ENCODE measurements at places on chromosomes 1 and 21. TPM values are rescaled to one million over a fixed set of nuclear protein-coding genes. Genes with fewer than 3 reads are reported as not detected.

DNA sequence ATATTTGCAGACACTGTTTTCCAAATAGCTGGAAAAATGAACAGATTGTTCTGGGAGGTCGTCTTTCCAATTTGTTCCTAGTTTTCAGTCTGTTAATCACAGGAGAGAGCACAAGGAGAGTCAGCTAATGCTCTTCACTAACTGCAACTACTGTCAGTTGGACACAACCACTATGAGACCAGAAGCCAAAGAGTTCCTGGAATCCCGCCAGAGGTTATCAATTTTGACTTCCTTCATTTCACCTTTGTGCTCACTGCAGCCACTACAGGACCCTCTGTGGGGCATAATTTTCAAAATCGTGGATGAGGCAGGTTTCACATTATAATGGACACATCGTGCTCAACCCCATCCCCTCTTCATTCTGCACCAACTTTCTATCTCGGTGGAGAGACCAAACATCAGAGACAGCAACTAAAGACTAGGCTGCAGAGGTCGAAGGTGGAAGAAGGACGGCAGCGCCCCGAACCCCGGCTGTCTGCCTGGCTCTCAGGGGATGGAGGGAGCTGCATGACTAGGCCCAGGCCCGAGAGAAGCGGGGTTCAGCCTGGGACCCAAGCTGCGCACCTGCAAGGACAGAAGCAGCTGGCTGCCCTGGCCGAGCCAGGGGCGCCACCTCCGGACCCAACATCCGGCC, 602 bp downstream of the KIAA0319L start:
- no peaks in the 10 kb centered on the region for H3K27me3 ChIP-seq
- H3K36me3 ChIP-seq, result peaks cover 20% of the 10 kb centered on the region
- peak overlapping the region; percentile 83 for H3K27ac ChIP-seq
- peak overlapping the region; percentile 99 for H3K4me3 ChIP-seq
- peaks cover 65% of the 10 kb centered on the region for H3K4me1 ChIP-seq

- H3K4me1 ChIP-seq, result peaks cover 42% of the 10 kb centered on the region
- H3K36me3 ChIP-seq, result peaks cover 17% of the 10 kb centered on the region
- H3K27ac ChIP-seq, result no peak overlapping the region
- H3K27me3 ChIP-seq, result no peaks in the 10 kb centered on the region
- no peak overlapping the region for H3K4me3 ChIP-seq
- DNase-seq, result no peak
Measured at GRCh38 chr1:21313886-21314721, 23.8 kb upstream of the ECE1 start.

DNA sequence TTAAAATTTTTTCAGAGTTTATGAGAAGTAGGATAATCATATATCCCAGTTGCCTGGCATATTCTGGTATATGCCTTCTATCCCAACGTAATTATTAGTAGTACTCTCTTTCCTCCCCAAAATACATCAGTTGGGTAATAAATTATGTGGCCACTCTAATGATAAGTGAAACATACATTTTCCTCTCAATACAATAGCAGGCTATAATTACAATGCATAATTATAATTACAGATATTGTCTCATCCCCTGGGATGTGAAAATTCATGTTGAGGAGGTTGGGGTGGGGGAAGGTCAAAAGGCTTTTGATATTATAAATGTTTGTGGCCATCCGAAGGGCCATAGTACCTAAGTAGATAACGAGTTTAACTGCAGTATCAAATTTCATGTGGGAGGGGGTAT, 277.1 kb downstream of the ST6GALNAC3 start:
- H3K27ac ChIP-seq, result no peak overlapping the region
- no peak overlapping the region for H3K4me3 ChIP-seq
- DNase-seq, result no peak
- no peaks in the 10 kb centered on the region for H3K4me1 ChIP-seq
- no peaks in the 10 kb centered on the region for H3K36me3 ChIP-seq
- no peaks in the 10 kb centered on the region for H3K27me3 ChIP-seq

- H3K27me3 ChIP-seq, result peaks cover 8% of the 10 kb centered on the region
- H3K36me3 ChIP-seq, result no peaks in the 10 kb centered on the region
Measured at GRCh38 chr1:61182049-61182448, 99.7 kb downstream of the NFIA start.

DNA sequence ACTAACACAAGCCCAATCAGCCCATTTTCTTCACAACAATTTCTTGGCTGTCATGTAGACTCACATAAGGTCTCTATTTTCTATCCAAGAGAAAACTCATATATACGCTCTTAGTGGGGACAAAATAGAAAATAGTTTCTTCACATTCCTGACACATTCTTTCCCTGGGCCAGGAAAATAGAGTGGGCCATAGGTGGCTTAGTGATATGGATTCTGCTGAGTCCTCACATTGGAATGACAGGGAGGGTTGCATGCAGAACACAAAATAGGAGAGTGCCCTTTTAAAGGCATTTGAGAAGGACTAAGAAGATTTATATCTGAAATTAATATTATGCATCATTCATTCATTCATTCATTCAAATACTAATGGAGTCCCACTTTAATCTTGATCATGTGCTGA, 207.7 kb downstream of the LYPLAL1 start:
- no peaks in the 10 kb centered on the region for H3K36me3 ChIP-seq
- DNase-seq, result no peak
- no peak overlapping the region for H3K27ac ChIP-seq
- no peaks in the 10 kb centered on the region for H3K4me1 ChIP-seq

- H3K4me3 ChIP-seq, result no peak overlapping the region
- H3K36me3 ChIP-seq, result peaks cover 2% of the 10 kb centered on the region
- peak overlapping the region; percentile 77 for H3K27ac ChIP-seq
- H3K4me1 ChIP-seq, result peaks cover 34% of the 10 kb centered on the region
- no peaks in the 10 kb centered on the region for H3K27me3 ChIP-seq
Measured at GRCh38 chr21:15768045-15768601, 38.3 kb downstream of the USP25 start.

GRCh38 chr1:3545363-3546047, 65.8 kb downstream of the MEGF6 start:
- H3K4me1 ChIP-seq, result no peaks in the 10 kb centered on the region
- H3K27me3 ChIP-seq, result no peaks in the 10 kb centered on the region
- H3K4me3 ChIP-seq, result no peak overlapping the region

GRCh38 chr1:233025157-233025556, 74.7 kb downstream of the NTPCR start:
- no peaks in the 10 kb centered on the region for H3K4me1 ChIP-seq
- DNase-seq, result peak; percentile 5
- no peak overlapping the region for H3K27ac ChIP-seq

- DNase-seq, result peak; percentile 65
- peaks cover 1% of the 10 kb centered on the region for H3K36me3 ChIP-seq
- H3K4me3 ChIP-seq, result peak overlapping the region; percentile 68
- peak overlapping the region; percentile 88 for H3K27ac ChIP-seq
- H3K4me1 ChIP-seq, result peaks cover 66% of the 10 kb centered on the region
Measured at GRCh38 chr1:94037392-94038229, 83.3 kb downstream of the ABCA4 start.

- H3K27ac ChIP-seq, result no peak overlapping the region
- no peaks in the 10 kb centered on the region for H3K36me3 ChIP-seq
- H3K4me1 ChIP-seq, result peaks cover 14% of the 10 kb centered on the region
- peaks cover 50% of the 10 kb centered on the region for H3K27me3 ChIP-seq
- no peak for DNase-seq
- H3K4me3 ChIP-seq, result no peak overlapping the region
Measured at GRCh38 chr1:236058141-236058934, 6.6 kb downstream of the NID1 start.

DNA sequence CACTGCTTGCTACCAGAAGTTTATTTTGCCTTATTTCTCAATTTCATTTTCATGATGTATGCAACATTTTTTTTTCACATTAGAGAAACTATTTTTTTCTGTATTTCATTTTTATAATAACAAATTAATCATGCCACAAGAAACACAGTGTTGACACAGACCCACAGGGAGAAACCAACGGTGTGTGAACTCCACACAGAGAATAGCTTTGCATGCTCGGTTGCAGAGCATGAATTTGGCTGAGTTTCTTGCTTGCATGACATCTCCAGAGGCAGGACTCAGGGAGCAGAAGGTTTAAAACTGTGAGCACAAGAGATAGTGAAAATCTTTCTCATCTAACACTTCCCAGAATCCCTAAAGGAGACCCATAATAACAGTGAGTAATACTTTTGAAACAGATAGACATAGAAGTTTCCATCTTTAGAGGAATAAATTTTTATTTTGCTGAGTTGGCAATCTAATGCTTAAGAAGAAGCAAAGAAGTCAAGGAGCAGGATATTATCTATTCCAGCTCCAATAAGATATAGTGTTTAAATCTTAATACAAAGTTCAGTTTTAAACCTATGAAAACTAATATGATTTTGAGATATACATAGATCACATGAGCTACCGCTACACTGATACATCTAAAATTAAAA, 890.9 kb downstream of the MRPL39 start:
- no peaks in the 10 kb centered on the region for H3K4me1 ChIP-seq
- no peak overlapping the region for H3K27ac ChIP-seq
- no peak overlapping the region for H3K4me3 ChIP-seq
- H3K27me3 ChIP-seq, result no peaks in the 10 kb centered on the region

DNA sequence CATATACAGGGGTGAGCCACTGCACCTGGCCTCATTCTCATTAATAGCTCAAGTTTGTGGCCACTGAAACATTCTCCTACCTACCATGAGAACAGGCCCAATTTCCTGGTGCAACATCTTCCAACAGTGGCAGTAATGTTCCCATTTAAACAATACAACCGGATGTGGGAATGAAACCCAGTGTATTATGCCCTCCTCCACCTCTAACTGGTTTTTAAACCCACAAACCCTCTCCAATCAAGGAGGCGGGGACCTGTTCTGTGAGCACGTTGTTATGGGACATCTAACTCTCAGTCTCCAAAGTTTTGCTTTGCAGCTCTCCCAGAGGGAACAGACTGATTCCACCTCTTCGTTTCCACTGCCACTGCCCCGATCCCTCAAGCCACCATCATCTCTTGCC, 2.6 kb downstream of the CTNNBIP1 start:
- H3K4me1 ChIP-seq, result peaks cover 74% of the 10 kb centered on the region
- no peak for DNase-seq
- H3K36me3 ChIP-seq, result peaks cover 2% of the 10 kb centered on the region
- peaks cover 6% of the 10 kb centered on the region for H3K27me3 ChIP-seq
- H3K4me3 ChIP-seq, result no peak overlapping the region

- peaks cover 5% of the 10 kb centered on the region for H3K4me1 ChIP-seq
- H3K27me3 ChIP-seq, result peaks cover 36% of the 10 kb centered on the region
- peak within 1 kb of the TSS; percentile 70 for H3K4me3 ChIP-seq
- no peak within 1 kb of the TSS for H3K27ac ChIP-seq
- no peak for DNase-seq
Measured at GRCh38 chr1:40783001-40783905, at the start of gene KCNQ4. TSS of gene KCNQ4 (plus strand) at chr1:40783787. CDS start at chr1:40784094, 307 bp downstream.

GRCh38 chr1:203338335-203339036, 12.4 kb downstream of the FMOD start:
- peak; percentile 61 for DNase-seq
- H3K4me3 ChIP-seq, result no peak overlapping the region
- no peak overlapping the region for H3K27ac ChIP-seq

DNA sequence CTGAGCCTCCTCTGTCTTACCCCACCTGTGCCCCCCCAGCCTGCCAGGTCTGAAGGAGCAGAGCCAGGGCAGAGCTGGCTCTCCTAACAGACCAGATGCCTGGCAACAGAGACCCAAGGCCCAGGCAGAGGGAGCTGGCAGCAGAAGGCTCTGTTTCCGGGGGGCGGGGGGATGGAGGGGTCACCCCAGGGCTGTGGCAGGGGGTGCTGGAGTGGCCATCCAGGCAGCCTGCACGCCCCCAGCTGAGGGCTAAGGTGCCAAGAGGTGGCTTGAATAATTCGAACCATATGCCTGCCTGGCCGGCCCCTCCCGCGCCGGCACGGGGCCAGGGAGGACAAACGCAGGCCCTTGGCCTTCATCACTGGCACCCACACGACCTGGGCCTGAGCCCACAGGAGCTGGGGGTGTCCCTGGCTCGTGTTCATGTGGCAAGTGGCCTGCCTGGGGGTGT, 16.0 kb upstream of the PLEKHG5 start:
- no peaks in the 10 kb centered on the region for H3K4me1 ChIP-seq
- no peaks in the 10 kb centered on the region for H3K27me3 ChIP-seq
- H3K4me3 ChIP-seq, result no peak overlapping the region

- DNase-seq, result no peak
- H3K4me3 ChIP-seq, result no peak overlapping the region
- H3K27ac ChIP-seq, result peak overlapping the region; percentile 41
- peaks cover 27% of the 10 kb centered on the region for H3K4me1 ChIP-seq
Measured at GRCh38 chr1:91529856-91530255, 29.2 kb downstream of the CDC7 start.

GRCh38 chr1:158516966-158517365, 37.2 kb downstream of the OR6Y1 start:
- no peak overlapping the region for H3K4me3 ChIP-seq
- H3K27ac ChIP-seq, result no peak overlapping the region
- DNase-seq, result no peak
- no peaks in the 10 kb centered on the region for H3K4me1 ChIP-seq
- H3K36me3 ChIP-seq, result no peaks in the 10 kb centered on the region
- peaks cover 6% of the 10 kb centered on the region for H3K27me3 ChIP-seq

DNA sequence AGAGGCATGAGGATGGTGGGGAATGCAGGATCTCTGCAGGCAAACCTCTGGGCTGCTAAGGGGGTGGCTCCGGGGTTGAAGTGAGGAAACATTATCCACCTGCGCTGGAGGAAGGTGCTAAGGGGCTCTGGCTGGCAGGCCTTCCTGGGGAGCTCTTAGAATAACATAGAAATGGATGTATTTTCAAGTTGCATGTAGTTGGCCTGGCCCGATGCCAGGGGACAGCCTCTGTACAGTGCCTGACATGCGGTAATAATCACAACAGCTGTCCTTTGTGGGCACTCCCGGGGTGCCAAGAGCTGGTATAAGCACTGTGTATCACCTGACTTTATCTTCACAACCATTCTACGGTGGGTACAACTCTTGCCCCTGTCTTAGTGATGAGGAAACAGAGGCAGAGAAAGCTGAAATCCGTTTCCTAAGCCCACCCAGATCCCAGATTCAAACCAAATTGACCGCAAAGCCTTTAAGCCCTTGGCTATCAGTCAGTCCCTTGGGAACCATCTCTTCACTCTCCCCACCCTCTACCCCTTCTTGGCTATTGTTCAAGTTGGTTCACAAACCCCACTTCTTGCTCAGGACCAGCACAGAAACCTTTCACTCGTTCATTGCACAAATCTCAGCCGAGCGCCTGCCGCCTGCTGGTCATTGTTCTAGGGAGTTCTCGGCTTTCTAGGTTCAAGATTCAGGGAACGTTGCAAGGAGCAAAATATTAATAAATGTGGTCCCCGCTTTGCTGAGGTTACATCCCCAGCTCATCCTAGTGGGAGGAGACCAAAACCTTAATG, 30.9 kb downstream of the PADI4 start:
- H3K4me3 ChIP-seq, result no peak overlapping the region
- no peak for DNase-seq
- H3K4me1 ChIP-seq, result peaks cover 6% of the 10 kb centered on the region
- peaks cover 12% of the 10 kb centered on the region for H3K27me3 ChIP-seq
- no peaks in the 10 kb centered on the region for H3K36me3 ChIP-seq

GRCh38 chr1:93620841-93621210, 60.8 kb downstream of the BCAR3 start:
- DNase-seq, result no peak
- no peak overlapping the region for H3K27ac ChIP-seq
- H3K27me3 ChIP-seq, result peaks cover 12% of the 10 kb centered on the region
- H3K4me3 ChIP-seq, result no peak overlapping the region
- H3K4me1 ChIP-seq, result peaks cover 9% of the 10 kb centered on the region
- H3K36me3 ChIP-seq, result no peaks in the 10 kb centered on the region

GRCh38 chr1:235429143-235429542, 61.9 kb downstream of the TBCE start:
- H3K27ac ChIP-seq, result no peak overlapping the region
- H3K4me1 ChIP-seq, result no peaks in the 10 kb centered on the region
- DNase-seq, result no peak
- H3K36me3 ChIP-seq, result no peaks in the 10 kb centered on the region
- H3K27me3 ChIP-seq, result no peaks in the 10 kb centered on the region

CFAP298 gene
- total RNA-seq, result 21.1 TPM

SH2D2A gene
- total RNA-seq, result 246 TPM

SPRR2B gene
- total RNA-seq, result not detected

TRMT1L gene
- 26.3 TPM for total RNA-seq

LCE3D gene
- total RNA-seq, result not detected

BOLA1 gene
- 29.4 TPM for total RNA-seq

IVL gene
- not detected for total RNA-seq

TSSK3 gene
- 1.9 TPM for total RNA-seq

PIP5K1A gene
- total RNA-seq, result 80.3 TPM

DNAI4 gene
- 1.8 TPM for total RNA-seq
